ENCODE measurements at places on chromosomes 12 and 14. TPM values are rescaled to one million over a fixed set of nuclear protein-coding genes. Genes with fewer than 3 reads are reported as not detected.

Gene TAS2R7
- total RNA-seq = not detected

Gene LAG3
- 3.3 TPM for total RNA-seq

Gene SCN8A
- 7.1 TPM for total RNA-seq

Gene INHBC
- total RNA-seq = 0.20 TPM

Gene SLC39A2
- total RNA-seq = not detected

DNA sequence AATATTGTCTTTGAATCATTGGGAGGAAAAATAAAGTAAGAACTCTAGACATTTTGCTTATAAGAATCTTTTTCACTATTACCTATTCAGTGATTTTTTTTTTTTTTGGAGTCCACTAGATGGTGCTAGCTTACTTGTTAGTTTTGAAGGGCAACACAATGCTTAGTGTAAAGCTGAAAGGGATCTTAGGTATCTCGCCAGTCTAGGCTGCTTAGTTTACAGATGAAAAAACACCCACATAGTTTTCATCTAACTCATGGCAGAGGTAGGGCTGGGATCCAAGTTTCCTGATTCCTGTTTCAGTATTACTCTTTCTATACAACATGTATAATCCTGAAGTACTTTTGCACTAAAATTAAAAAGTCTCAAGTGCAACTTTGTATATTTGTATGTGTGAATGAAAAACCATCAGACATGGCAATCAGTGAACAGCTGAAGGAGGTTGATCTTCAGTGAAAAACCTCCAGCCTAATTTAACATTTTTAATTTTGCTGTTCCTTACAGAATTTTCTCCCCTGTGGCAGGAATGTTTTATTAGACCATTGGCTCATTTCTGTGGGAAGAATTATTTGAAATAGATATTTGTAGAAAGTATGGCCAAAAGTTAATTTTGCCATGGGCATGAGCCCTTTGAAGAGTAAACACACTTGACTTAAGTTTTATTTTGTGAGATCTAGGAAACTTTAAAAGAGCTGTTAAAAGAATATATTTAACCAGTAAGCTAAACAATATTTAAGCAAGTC, 40.7 kb downstream of the LRRIQ1 start:
- DNase-seq = peak; percentile 81

- DNase-seq = no peak
Measured at GRCh38 chr12:88623777-88624548, 43.7 kb upstream of the KITLG start.

DNA sequence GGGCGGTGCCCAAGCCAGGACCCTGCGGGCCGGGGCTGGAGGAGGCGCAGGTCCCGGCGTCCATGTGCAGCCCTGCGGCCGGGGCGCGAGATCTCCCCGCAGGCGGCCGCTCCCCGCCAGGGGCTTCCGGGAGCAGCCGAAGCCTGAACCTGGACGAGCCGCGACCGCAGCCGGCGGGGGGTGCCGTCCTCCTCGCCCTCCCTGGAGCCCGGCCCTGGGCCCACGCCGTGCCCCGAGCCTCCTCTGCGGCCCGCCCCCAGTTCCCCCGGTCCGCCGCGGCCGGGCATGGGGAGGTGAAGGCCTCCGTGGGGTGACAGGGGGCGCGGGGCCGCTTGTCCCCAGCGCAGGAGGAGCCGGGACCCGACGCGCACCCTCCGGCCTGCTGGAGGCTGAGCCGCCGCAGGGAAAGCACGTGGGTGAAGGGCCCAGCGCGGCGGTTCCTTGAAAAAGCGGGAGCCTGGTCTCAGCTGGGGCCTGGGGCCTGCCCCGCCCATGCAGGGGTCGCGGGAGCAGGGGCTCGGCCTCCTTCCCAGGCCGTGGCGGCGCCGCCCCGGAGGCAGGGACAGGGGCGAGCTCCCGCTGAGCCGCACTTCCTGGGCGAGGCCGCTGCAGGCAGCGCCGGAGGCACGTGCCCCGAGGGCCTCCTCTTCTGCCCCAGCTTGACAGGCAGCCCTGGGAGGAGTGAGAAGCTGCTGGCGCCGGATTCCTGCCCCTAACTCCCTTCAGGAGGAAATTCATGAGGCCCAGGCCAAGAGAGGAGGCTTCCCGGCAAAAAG, 55.6 kb upstream of the PPP2R5C start:
- no peak for DNase-seq

- DNase-seq = no peak
Measured at GRCh38 chr14:90487031-90487430, 90.2 kb downstream of the CALM1 start.

DNA sequence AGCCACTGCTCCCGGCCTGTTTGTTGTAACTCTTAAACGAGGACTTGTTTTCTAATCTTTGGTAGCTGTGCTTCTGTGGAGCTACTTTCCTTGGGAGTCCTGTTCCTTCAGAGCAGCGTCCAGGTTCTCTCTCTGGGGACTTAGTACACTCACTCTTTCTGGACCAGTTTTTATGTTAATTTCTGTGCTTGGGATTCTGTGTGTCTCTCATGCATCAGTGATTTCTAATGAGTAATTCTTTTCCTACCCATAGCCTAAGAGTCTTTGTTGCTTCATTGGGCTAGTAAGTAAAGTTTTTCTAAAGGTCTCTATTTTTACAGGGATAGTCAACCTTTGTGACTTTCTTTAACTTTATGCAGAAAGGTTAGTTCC, 289.3 kb downstream of the FBXL14 start:
- no peak for DNase-seq

- DNase-seq = no peak
Measured at GRCh38 chr12:77510985-77511384, 319.7 kb upstream of the NAV3 start.

- no peak for DNase-seq
Measured at GRCh38 chr14:77271113-77271710, at the start of gene NGB. Gene NGB (minus strand): TSS chr14:77271206. CDS start chr14:77270937, 269 bp downstream.

- no peak for DNase-seq
Measured at GRCh38 chr14:52950410-52950897, 396 bp downstream of the FERMT2 start.

GRCh38 chr12:124278389-124279101, 16.3 kb upstream of the RFLNA start:
- DNase-seq = no peak

DNA sequence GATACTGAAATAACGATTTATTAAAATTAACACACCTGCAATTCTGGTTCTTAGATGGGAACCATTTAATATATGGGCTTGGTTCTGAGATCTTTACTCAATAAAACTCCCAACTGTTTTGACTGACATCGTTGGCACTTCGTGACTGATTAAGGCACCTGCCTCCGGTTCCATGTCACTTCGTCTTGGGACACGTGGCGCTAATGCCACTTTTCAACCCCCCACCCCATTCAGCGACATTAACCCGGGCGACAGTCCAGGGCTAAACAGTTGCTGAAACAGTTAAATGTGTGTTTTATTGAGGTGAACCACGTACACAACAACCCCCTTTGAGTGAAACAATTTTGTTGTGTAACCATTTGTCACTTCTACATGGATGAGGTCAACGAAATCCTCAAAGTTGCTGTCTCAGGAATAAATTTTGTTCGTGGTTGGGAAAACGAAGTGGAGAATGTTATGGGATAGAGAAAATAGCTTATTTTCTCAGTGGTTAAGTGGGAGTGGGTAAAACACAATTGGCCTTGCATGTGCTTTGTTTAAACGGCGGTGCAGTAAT, 9.9 kb upstream of the SLC38A2 start:
- DNase-seq = no peak

GRCh38 chr12:82694276-82694675, 7.6 kb downstream of the TMTC2 start:
- DNase-seq = no peak

DNA sequence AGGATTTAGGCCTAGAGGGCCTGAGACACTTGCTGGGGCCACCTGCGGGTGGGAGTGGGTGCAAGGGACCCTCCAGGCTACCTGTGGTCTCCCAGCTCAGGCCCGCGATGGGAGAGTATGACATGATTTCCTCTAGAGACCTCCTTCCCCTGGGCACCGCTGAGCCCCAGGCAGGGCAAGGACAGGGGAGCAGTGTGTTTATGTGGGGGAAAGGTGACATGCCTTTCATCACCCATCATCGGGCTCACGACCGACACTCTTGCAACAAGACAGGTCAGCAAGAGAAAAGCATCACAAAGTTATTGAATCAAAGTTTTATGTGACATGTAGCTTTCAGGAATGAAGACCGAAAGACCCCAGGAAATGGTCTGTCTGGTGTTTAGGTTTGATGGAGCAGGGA, 19.9 kb downstream of the SH2B3 start:
- DNase-seq = no peak

Measured in HCT116 (cell line).